ENCODE measurements at places on chromosomes 6 and 20.

- no peak for DNase-seq
Observed at GRCh38 chr20:16230402-16230801, 342.8 kb downstream of the KIF16B start.

DNA sequence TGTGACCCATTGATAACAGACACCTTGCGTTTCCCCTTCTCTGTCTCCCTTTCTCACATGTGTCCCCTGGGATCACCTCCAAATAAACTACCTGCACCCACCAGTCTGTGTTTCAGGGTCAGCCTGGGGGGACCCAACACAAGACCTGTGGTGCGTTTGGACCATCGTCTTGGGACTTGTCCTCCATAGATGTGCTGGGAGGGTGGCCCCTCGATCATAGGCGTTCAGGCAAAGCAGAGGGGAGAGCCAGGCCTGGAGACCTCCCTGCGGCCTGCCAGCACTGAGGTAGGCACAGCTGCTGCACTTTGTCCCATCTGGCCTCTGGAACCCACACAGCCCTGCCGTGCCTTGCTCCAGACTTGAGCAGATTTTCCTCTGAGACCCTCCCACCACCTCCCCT, 18.1 kb downstream of the CST9 start:
- no peak for DNase-seq

GRCh38 chr20:37856932-37857660, 45.8 kb upstream of the VSTM2L start:
- DNase-seq, result no peak

- no peak for DNase-seq
Observed at GRCh38 chr20:17803765-17804164, 104.0 kb downstream of the BANF2 start.

DNA sequence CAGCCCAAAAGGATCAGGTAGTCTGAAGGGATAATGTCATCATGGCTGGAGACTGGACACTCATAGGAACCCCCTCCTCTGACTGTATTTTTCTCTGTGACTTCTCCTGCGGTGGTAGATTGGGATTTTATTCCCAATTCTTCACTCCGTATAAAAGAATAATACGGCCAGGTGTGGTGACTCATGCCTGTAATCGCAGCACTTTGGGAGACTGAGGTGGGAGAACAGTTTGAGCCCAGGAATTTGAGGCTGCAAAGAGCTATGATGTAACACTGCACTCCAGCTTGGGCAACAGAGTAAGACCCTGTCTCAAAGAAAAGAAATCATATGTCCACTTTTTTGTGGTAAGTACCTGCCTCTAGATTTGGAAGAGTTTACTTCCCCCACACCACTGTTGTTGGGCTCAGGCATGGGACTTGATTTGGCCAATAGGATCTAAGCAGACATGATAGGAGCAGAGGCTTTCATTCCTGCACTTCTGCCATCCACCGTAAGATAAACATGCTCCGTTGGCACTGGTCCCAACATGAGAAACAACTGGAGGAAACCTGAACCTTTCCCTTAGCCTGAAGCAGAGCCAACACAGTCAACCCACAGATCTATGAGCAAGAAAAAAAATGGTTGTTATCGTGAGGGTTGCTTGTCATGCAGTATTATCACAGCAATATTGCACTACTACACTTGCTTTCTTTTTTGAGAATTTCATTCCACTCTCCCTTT, 82.0 kb downstream of the JPH2 start:
- no peak for DNase-seq

- no peak for DNase-seq
Observed at GRCh38 chr20:62876902-62877816, 15.5 kb upstream of the TCFL5 start.

DNA sequence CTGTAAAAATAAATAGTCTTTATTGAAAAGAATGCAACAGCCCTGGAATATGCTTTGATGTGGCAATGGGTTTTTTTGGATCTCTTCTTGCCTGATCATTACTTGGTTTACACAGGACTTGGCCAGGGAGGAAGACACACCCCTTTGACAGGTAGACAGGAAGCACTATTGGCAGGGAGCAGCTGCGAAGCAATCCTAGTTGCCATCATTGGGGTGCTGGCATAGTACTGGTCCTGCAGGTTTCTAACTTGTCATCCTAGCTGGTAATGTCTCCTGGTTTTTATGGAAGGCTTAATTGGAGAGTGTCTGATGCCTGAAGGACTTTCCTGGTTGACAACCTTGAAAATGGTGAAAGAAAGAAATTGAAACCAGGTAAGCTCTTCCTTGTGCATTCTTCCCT, 71.2 kb upstream of the CCN6 start:
- no peak for DNase-seq

GRCh38 chr6:2751871-2752270, 1.1 kb upstream of the MYLK4 start:
- no peak for DNase-seq

GRCh38 chr20:21101932-21102575, 4.1 kb downstream of the LINC00237 start:
- DNase-seq, result no peak

DNA sequence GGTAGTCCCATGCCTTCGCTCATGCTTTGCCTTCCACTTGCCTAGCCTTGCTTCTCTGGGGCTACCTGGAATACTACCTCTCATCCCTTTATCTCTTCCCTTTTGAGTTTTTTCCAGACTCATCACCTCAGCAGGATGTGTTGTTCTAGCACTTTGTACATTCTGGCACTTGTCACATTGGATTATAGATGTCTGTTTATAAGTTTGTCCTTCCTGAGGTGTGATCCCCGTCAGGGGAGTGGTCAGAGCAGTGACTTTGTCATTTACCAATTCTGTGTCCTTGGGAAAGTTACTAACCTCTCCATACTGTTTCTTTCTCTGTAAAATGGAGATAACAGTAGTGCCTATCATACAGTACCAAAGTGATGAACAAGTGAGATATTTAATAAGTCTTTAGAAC, 66.5 kb downstream of the CTNNBL1 start:
- no peak for DNase-seq

- no peak for DNase-seq
Observed at GRCh38 chr20:31712564-31713311, 9.9 kb downstream of the BCL2L1 start.

- DNase-seq, result no peak
Observed at GRCh38 chr6:21149470-21149869, 444.1 kb upstream of the SOX4 start.

DNA sequence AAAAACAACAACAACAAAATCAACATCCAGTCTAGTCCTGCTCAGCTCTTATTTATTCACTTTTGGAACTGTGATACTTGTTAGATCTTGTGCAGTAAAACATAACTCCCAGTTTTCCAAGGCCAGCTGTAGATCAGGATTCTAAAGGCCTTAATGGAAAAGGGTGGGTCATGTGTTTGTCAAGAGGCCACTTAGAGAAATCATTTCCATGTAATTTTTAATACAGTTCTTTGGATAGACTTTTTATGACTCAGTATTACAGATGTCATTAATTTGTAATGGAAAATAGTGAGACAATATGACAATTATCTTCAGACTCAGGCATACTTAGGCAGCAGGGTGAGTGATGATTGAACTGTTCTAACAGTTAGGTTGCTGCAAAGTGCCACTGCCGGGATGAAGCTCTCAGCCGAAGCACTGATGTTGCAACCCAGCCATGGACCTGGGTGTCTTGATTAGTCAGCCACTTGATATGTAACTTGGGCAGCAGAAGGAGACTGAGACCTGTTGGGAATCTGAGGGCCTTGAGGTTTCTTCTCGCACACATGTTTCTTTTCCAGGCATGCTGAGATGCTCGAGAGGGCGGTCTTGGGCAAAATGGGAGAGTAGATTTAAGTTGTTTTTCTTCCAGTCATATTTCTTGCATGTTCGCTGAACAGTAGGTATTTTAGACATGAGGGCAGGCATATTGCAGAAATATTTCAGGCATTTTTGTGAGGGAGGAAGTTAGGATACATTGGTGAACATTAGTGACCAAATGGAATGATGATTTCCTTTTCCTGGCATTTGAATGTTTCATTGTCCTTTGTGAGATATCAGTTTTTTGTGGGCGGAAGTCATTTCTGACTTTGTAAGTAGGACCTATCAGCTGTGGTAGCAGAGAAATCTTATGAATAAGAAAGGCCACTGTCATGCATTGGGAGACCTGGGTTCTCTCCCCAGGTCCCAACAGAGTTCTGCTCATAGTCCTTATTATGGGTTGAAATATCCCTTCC, 52.3 kb downstream of the SLX4IP start:
- DNase-seq, result no peak

- no peak for DNase-seq
Observed at GRCh38 chr6:142753196-142753595, 191.8 kb downstream of the HIVEP2 start.

DNA sequence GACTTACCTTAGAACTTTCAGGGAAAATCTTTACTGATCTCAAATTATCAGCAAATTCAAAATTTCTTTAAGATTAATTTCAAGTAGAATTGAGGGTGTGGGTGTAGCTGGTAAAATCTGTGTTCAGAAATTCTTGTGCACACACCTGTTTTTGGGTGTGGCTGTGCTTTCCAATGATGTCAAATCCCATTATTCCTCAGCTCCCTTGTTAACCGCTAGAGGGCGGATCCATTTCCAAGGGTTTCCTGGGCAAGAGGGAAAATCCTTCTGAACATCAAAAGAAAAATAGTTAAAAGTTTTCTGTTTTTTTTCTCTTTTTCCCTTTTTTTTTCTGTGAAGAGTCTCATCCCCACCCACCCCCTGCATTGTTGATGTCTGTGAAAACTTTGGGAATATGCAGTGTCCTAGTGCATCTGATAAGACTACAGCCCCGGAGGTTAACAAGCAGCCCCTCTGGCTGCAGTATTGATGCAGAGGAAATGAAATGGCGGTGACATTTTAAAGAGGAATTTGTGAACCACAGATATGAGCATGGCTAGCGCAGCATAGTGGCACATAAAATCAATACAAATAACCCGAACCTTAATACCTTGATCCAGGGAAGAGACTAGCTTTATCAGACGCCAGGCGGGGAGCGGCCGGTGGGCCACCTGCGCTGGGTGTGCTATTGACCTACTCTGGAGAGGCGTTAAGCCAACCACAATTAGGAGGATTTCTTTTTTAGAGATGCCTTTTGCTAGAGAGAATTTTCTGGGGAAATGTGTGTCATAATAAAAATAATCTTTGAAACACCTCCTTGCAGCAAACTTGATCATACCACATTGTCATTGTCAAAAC, 130.9 kb downstream of the FOXA2 start:
- no peak for DNase-seq

DNA sequence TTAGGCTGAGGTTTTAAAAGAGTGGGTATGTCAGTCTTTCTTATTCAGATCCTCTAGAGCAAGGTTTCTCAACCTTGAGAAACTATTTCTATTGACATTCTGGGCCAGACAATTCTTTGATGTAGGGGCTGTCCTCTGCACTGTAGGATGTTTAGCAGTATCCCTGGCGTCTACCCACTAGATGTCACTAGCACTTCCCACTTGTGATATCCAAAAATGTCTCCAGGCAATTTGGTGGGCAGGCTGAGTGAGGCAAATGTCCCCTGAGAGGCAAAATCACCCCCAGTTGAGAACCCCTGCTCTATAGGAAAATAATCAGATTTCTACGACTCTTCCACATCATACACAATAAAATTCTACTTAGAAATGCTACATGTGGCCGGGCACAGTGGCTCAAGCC, 7.7 kb upstream of the ZKSCAN8 start:
- DNase-seq, result peak; percentile 11

- no peak for DNase-seq
Observed at GRCh38 chr6:39686976-39687375, 38.2 kb downstream of the KIF6 start.

- DNase-seq, result no peak
Observed at GRCh38 chr6:14259594-14260152, 142.1 kb downstream of the CD83 start.

DNA sequence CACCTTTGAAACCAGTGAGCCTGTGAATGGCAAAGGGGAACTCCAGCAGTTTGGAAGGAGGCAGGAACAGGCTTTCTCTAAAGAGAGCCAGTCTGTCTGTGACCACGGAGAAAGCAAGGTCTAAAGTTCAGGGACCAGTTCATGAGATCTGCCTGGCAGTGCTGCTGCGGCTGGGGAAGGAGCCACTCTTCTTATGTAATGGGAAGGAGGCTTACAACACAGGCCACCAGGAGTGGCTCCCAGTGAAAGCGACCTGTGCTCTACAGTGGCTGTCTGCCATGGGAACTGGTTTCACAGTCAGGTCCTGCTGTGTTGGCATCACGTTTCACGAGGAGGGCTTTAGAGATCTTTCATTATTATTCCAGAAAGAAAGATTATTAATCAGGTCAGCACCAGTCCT, 291.9 kb upstream of the PRDM1 start:
- no peak for DNase-seq

DNA sequence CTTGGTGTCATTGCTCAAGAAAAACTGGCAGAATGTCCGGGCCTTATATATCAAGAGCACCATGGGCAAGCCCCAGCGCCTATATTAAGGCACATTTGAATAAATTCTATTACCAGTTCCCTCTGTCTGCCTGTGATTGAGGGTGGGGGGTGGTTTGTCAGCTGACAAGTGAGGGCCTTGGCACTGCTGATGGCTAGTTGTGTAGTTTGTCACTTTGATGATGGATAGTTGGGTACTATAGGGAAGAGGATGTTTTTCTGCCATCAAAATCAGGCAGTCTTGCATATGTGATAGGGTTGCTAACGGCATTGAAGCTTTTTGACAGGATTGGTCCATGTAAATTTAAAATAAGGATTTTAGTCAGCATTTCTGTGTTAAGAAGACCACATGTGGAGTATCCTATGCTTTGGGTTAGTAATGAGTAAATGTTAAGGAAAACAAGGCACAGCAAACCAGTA, 2.5 kb downstream of the RPL10A start:
- no peak for DNase-seq

DNA sequence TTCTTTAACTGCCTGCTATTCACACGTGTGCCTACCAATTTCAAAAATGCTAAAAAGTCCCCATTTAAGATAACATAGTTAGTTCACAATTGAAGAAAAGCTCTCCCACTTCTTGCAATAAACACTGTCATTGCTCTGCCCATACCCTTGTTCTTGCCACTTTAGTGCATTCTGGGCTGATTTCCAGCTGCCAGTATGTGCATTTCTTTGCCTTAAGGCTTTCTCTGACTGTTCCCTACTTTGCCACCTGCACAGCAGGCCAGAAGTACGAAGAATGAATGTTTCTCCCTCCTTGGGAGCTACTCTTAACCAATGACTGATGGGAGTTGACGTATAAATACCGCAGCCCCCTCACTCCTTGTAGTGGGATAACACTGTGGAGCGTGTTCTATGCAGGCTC, 16.0 kb upstream of the ATRN start:
- DNase-seq, result no peak

All from T-helper 1 cell (primary cell).